Effector CD8-positive, alpha-beta T cell (primary cell): ENCODE measurements at places on chromosomes 12 and 14.
A peak's percentile ranks its signal among the peaks of the same experiment; 100 is the strongest.

- DNase-seq, result no peak
Measured at GRCh38 chr14:25464078-25464477, 414.1 kb upstream of the STXBP6 start.

- DNase-seq, result no peak
Measured at GRCh38 chr14:105581551-105582341, 55.4 kb downstream of the TMEM121 start.

- no peak for DNase-seq
Measured at GRCh38 chr14:47102472-47102871, 450.9 kb upstream of the RPL10L start.

DNA sequence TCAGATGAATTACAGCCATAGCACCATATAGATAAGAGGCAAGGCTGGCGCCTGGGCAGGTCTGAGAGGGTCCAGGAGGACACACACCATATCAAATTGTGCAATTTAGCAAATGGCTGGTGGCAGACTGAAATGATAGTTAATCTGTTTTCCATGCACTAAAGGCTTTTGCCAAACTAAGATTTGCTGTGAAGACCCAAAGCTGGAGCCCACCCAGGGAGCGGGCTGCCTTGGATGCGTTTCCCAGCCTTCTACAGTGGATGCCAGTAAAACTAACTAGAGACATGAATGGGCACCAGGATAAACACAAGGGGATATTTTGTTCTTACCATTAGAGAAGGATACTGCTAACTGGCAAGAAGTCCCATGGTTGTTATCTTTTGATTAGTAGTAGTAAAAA lies 475.1 kb downstream of the DPF3 start:
- no peak for DNase-seq

GRCh38 chr14:23183158-23183470 lies 346 bp downstream of the SLC7A8 start:
- DNase-seq, result no peak

DNA sequence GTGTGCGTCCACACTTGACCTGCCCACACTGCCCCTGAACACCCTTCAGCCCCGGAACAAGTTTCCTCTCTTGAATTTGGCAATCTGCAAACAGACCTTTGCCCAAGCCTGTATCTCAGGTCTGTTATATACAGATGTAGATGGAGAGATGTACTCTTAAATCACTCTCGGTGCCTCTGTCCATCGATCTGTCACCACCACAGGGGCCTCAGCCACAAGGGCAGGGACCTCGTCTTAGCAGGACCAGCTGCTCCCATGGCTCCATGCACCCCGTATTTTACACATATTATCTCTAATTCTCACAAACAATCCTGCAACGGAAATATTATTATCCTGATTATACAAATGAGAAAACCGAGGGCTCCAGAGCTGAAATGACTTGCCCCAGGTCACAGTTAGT lies 313.4 kb downstream of the BCL11B start:
- DNase-seq, result no peak

GRCh38 chr14:104753528-104754212 lies 723 bp downstream of the SIVA1 start:
- no peak for DNase-seq

DNA sequence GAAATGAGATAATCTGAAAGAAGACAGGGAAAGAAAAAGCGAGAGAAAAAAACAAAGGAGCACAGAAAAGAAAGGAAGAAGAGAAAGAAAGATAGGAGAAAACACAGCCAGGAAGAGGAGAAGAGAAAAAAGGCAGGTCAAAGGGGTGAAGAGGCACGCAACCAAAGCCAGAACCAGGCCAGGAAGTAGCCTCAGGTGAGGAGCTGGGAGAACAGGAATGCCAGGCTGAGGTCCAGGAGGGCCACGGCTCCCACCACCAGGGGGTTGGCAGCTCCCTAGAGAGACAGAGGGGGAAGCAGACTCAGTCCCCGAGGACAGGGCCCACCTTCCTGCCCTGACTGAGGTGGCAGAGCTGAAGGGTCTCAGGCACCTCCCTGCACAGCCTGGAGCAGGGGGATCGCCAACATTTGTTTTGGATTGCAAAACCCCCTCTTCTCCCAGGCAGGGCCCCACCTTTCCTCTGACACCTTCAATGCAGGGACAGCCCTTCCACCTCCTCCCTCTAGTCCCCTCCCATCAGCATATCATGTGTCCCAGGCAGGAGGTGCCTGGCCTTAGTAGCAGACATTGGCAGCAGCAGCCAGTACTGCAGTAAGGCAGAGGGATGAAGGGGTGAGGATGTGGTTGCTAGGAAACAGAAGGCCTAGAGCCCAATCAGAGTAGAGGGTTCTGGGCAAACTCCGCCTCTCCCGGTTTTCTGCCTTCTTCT lies 2.0 kb upstream of the AP1G2 start:
- no peak for DNase-seq

- DNase-seq, result no peak
Measured at GRCh38 chr12:42124764-42125387, 19.8 kb downstream of the GXYLT1 start.

GRCh38 chr12:130847112-130847511 lies 8.1 kb upstream of the STX2 start:
- DNase-seq, result no peak

GRCh38 chr12:53998110-53998899 lies 1.7 kb upstream of the HOXC9 start:
- no peak for DNase-seq

- no peak for DNase-seq
Measured at GRCh38 chr12:64744422-64745258, 14.6 kb downstream of the GNS start.

DNA sequence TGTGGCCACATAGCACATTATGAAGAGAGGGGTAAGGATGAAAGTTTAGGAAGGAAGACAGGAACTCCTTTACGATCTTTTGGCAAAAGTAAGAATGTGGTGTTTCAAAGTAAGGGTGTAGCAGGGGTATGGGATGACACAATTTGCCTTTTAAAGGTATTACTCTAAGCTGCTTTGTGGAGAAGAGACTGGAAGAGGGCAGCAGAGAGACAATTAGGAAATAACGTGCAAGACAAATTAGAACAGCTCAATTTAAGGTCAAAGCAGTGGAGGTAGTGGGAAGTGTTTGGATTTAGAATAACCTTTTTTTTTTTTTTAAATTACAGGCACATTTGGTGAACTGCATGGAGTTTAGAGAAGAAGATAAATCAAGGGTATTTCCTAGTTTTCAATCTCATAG lies 342.6 kb downstream of the NOVA1 start:
- DNase-seq, result no peak

- DNase-seq, result no peak
Measured at GRCh38 chr14:56119201-56119981, 1.2 kb downstream of the PELI2 start.

- no peak for DNase-seq
Measured at GRCh38 chr14:92568621-92569479, 55.3 kb downstream of the RIN3 start.

- DNase-seq, result no peak
Measured at GRCh38 chr12:4268329-4269181, 5.0 kb upstream of the CCND2 start.

DNA sequence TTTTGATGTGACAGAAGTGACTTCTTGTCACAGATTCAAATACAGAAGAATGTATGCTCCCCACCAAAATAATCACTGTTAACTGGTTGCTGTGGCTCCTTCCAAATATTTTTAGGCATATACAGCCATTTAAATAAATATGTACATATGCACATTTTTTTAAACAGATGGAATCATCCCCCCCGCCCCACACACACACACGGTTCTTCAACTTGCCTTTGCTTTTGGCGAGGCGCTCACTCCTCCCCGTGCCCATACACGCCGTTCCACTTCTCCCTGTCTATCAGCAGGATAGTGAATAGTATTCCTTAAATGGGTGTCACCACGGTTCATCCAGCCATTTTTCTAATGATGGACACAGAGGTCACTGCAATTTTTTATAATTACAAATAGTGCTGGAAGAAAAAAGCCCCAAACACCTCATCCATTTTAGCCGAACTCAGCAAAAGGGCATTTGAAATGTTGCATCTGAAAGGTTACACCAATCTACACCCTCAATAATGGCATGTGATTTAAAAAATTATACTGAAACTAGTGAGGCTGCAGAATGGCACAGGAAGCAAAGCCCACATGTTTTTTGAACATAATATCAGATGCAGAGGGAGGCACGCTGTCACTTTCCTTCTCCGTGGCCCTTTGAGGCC lies 39.2 kb upstream of the MEG3 start:
- no peak for DNase-seq

GRCh38 chr12:112107306-112108201 lies 1.0 kb downstream of the NAA25 start:
- DNase-seq, result no peak

GRCh38 chr14:34110531-34110930 lies 159.7 kb upstream of the EGLN3 start:
- no peak for DNase-seq

- DNase-seq, result no peak
Measured at GRCh38 chr12:5480218-5480937, 48.5 kb downstream of the NTF3 start.

DNA sequence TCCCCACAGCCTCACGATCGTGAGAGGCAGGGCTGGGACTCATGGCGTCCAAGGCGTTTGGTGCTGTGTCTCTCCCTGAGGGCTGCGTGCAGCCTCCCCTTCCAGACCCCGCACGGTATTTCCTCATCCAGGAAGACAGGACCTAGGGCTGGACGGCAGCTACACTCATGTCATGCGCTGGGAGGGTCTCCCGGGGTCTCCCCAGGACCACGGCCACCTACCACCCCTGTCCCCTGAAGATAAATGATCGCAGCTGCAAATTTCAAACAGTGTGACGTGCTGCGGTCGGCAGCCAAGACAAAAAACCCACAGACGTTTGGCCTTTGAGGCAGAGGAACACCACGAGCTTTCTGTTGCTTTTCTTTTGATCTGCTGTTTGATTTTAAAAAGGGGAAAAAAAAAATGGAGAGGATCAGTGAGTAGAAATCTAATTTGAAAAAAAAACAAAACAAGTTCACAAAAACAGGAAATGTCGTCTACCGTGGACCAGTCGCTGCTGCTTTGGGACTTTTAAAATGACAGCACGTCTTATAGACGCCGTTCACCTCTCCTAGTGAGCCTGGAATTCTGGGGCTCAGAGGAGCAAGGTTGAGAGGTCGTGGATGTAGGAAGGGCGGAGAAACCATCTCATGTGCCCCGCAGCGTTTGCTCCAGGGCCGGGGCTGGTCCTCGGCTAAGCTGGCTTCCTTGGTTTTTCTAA lies 237.6 kb downstream of the SLC41A2 start:
- DNase-seq, result peak; percentile 50

DNA sequence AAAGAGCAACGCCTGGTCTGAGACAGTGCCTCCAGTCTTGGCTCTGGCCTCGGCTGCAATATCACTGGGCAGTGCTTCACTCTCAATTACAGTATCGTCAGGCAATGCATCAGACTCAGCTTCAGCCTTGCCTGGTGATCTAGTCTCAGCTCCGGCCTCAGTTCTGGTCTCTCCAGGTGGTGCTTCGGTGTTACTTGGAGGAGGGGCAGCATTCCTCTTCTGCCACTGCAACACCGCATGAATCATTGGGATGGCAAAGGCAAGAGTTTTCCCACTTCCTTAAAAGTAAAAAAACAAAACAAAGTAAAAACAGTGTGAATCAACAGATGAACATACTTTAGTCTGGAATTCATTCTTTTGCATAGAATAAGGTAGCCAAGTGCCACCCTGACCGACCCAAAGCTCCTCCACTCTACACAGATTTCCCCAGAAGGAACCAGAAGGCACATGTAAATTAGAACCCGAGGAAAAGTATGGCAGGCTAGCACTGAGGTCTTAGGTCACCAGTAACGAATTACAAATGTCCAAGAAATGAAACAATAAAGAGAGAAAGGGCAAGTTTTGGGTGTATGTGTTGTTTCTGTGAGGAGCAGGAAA lies 18.6 kb downstream of the DDX24 start:
- DNase-seq, result no peak
